C1 segment of cervical spinal cord (tissue), 14 donors: ENCODE measurements at places on chromosomes 5 and 9.

DNA sequence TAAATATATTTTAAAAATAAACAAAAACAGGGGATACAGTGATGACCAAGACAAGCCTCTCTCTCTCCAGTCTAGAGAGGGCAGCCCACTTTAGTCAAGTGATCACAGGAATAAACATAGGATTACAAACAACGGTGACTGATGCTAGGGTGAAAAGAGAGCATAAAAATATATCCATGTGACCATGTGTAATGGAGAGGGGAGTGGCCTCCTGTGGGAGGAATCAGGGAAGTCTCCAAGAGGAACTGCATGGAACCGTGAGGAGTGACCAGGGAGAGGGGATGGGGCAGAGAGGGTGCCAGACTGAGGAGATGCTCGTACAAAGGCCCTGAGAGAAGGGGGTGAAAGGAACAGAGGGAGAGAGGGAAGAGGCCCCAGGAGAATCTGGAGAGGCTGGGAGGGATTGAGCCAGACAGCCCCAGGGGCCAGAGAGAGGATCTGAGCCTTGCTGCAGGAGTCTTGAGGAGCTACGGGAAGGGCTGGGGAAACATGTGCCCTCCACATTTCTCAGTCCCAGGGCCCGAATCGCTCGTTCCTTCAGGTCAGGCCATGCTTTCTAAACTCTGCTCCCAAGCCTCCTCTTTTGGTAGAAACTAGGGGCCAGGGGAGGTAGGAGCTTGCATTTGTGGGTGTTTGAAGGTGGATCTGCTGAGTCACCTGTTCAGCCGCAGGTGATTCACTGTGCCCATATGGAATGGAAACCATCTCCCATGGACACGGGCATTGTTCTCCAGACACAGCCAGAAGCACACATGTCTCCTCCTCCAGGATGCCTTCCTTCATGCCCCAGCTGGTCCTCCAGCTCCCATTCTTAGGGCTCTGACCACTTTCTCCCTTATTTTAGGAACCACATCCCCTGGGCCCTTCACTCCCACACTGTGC, 63.8 kb downstream of the PAX5 start:
- DNase-seq = no peak

DNA sequence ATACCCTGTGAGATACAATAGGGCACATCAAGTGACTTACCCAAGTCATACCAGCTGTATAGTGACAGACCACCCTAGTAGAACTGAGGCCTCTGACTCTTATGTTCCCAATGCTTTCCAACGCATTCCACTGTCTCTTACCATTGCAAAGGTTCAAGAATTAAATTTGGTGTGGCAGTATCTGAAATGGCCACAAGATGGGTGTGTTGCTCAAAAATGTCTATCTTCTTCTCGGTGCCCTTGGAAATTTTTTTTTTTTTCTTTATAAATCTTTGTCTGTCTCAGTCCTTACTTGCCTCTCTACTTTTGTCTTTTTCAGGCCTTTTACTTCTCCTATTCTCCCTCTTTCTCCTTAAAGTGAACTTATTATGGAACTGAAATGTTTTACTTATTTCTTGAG, 48.4 kb downstream of the GPR21 start:
- no peak for DNase-seq

- DNase-seq = no peak
Measured at GRCh38 chr9:95008151-95008771, 281.8 kb downstream of the AOPEP start.

GRCh38 chr5:16618138-16618897, 1.5 kb upstream of the RETREG1 start:
- DNase-seq = no peak

DNA sequence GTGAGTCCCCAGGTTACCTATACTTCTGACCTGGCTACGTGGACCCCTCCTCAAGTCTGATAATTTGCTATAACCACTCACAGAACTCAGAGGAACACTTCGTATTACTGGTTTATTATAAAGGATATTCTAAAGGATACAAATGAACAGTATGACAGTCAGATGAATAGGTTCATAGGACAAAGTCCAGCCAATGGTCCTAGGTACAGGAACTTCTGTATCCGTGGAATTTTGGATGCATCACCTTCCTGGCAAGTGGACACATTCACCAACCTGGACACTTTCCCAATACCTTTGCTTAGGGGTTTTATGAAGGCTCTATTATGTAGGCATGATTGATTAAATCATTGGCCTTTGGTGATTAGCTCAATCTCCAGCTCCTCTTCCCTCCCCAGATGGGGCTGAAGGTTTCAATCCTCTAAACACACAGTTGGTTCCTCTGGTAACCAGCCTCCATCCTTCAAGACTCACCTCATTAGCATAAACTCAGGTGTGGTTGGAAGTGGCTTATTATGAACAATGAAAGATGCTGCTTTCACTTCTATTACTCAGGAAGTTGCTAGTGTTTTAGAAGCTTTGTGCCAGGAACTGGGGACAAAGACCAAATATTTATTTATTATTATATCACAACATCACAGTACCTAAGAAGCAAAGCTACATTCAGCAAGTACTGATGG, 149.6 kb upstream of the ELL2 start:
- DNase-seq = no peak
